HCT116 (cell line): ENCODE measurements at places on chromosomes 7 and 10.

DNA sequence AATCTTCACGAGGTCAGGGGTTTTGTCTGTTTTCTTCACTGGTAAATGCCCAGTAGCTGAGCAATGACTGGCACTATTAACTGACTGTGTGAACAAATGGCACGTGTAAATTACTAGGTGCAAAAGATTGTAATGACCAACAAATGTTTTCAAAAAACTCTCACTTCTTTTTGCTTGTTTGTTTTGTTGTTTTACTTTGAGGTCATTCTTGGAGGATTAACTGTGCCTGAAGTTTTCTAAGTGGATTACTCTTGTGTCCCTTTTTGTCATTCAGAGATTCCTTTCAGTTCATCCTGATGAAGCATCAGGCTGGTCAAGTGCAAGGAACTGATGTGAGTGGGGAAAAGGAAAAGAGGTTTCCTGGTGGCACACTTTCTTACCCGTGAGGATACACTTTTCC, 74.4 kb upstream of the PPP1R3C start:
- no peaks in the 10 kb centered on the region for H3K36me3 ChIP-seq
- DNase-seq, result no peak
- no peak overlapping the region for H3K4me3 ChIP-seq
- no peaks in the 10 kb centered on the region for H3K27me3 ChIP-seq
- H3K4me1 ChIP-seq, result no peaks in the 10 kb centered on the region

DNA sequence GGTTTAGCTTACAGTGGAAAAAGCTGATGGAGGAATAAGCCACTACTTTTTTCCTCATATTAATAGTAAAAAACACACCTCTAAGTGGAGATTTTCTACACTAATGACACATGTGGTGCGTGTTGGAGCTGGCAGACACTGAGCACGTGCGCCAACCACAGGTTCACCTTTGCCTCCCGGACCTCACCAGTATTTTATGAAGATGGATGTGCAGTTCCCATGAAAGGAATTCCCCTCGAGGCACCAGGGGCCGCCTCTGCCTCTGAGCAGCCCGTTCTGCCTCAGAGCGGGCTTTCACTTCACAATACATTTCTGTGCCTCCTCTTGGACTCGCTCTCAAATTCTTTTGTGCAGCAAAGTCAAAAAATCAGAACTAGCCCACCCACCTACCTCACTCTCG, 477.5 kb upstream of the ADARB2 start:
- H3K27me3 ChIP-seq, result no peaks in the 10 kb centered on the region
- no peak overlapping the region for H3K4me3 ChIP-seq
- H3K36me3 ChIP-seq, result no peaks in the 10 kb centered on the region
- no peak for DNase-seq
- no peak overlapping the region for H3K27ac ChIP-seq

DNA sequence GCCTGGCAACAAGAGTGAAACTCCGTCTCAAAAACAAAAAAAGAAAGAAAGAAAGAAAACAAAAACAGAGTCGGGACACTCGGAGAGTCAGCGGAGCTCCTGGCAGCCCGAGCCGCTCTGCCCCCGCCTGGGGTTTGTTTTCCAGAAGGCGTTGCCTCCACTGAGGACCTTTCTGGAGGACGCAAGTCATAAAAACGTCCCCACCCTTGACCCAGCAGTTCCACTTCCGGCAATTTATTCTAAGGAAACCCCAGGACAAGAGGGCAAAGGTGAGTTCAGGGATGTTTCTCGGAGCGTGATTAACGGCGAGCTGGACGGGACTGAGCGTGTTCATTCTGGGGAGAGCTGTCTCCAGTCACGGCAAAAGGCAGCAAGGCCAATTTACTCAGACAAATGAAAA, 27.0 kb upstream of the SUN1 start:
- no peak for DNase-seq
- H3K4me3 ChIP-seq, result no peak overlapping the region
- no peaks in the 10 kb centered on the region for H3K36me3 ChIP-seq
- H3K27me3 ChIP-seq, result no peaks in the 10 kb centered on the region

GRCh38 chr10:69461243-69462025, 10.2 kb downstream of the TSPAN15 start:
- H3K36me3 ChIP-seq, result 0 out of 2 replicates have a peak, but pooled peaks cover 3% of the 10 kb centered on the region
- no peaks in the 10 kb centered on the region for H3K27me3 ChIP-seq
- DNase-seq, result no peak
- H3K4me1 ChIP-seq, result peaks cover 66% of the 10 kb centered on the region
- H3K4me3 ChIP-seq, result no peak overlapping the region

- H3K27ac ChIP-seq, result no peak overlapping the region
- no peak for DNase-seq
- peaks cover 3% of the 10 kb centered on the region; the same call in 1 of the 2 replicates for H3K4me1 ChIP-seq
- H3K4me3 ChIP-seq, result no peak overlapping the region
Measured at GRCh38 chr7:77306231-77307067, 106.8 kb upstream of the FGL2 start.

GRCh38 chr10:121596689-121597503, 1.3 kb downstream of the FGFR2 start:
- no peak overlapping the region; the same call in 1 of the 2 replicates for H3K27ac ChIP-seq
- H3K4me3 ChIP-seq, result peak overlapping the region; percentile 78; the same call in 1 of the 2 replicates
- peaks cover 5% of the 10 kb centered on the region; the same call in 1 of the 2 replicates for H3K4me1 ChIP-seq
- H3K36me3 ChIP-seq, result no peaks in the 10 kb centered on the region
- H3K27me3 ChIP-seq, result no peaks in the 10 kb centered on the region

GRCh38 chr7:134992626-134993179, 6.4 kb downstream of the AGBL3 start:
- no peaks in the 10 kb centered on the region for H3K27me3 ChIP-seq
- H3K4me1 ChIP-seq, result peaks cover under 1% of the 10 kb centered on the region; the same call in 1 of the 2 replicates
- 0 out of 2 replicates have a peak, but pooled peaks cover 4% of the 10 kb centered on the region for H3K36me3 ChIP-seq
- H3K27ac ChIP-seq, result no peak overlapping the region
- no peak overlapping the region for H3K4me3 ChIP-seq
